ENCODE measurements at places on chromosomes 2 and 18.

DNA sequence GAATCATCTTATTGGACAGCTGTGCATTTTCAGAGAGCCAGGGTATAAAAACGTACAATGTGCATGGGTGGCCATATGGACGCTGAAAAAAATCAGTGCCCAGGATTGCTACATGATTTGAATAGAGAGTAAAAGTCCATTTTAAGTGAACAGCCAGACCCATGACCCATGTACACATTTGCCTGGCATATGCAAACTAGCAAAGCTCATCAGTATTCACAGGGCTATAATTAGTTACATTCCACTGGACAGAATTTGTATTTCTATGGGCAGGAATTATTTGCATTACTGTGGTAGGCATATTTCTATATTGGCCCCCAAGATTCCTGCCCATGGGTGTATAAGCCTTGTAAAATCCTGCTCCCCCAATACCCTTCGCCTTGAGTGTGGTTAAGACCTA, 78.8 kb downstream of the PTH2R start:
- DNase-seq, result no peak

- DNase-seq, result no peak
Measured at GRCh38 chr2:189559579-189560272, 20.9 kb downstream of the SLC40A1 start.

- peak; percentile 55 for DNase-seq
Measured at GRCh38 chr2:290090-290722, 2.3 kb upstream of the ALKAL2 start.

DNA sequence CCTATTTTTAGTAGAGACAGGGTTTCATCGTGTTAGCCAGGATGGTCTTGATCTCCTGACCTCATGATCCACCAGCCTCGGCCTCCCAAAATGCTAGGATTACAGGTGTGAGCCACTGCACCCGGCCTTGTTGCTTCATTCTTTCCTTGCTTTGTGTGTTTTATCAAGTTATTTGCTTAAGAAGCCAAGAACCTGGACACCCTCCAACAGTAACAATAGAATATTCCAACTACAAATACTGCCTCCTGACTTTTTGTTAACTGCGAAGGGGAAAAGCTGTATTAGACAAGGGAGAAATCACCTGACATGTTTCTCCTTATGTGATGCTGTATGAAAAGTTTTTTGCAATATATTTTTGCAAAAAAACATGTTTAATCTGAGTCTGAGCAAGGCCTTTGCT, 297.2 kb downstream of the NCKAP5 start:
- no peak for DNase-seq

GRCh38 chr2:196594158-196594557, 45.4 kb upstream of the CCDC150 start:
- DNase-seq, result peak; percentile 63

All from hypothalamus (tissue), 51 donors.